ENCODE measurements at places on chromosomes 1 and 21.

- DNase-seq = no peak
These were observed 60.7 kb downstream of the CASZ1 start for GRCh38 chr1:10735563-10736305.

GRCh38 chr1:175154629-175155472 is 37.7 kb downstream of the KIAA0040 start:
- peak; percentile 14 for DNase-seq

DNA sequence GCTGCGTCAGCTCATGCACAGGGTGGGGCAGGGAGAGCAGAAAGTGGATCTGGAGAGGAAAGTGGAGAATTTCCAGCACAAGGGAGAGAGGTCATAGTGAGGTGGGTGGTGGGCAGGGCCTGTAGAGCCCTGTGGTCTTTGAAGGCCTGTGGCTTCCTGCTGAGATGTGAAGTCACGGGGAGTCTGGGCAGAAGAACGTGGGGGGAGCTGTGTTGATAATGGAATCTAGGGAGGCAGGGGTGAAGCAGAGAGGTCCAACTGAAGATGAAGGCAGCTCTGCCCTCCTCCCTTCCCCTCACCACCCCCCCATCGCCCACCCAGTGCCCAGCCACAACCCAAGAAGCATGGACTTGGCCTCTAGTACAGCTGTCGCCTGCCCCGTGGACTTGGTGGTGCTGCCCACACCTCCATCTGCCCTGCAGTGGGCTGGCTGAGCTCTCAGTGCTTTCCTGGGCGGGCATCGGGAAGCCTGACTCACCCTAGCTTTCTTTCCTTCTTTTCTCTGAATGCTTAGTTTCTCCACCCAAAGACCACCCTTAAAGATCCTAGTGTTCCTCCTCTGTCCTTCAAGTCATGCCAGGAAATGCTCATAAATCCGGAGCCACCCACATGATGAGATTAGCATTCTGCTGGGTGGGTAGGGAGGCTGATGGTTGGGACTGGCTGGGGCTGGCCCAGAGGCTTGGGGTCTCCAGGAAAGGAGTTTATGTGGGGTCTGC is 186.1 kb downstream of the TRABD2B start:
- DNase-seq = no peak

DNA sequence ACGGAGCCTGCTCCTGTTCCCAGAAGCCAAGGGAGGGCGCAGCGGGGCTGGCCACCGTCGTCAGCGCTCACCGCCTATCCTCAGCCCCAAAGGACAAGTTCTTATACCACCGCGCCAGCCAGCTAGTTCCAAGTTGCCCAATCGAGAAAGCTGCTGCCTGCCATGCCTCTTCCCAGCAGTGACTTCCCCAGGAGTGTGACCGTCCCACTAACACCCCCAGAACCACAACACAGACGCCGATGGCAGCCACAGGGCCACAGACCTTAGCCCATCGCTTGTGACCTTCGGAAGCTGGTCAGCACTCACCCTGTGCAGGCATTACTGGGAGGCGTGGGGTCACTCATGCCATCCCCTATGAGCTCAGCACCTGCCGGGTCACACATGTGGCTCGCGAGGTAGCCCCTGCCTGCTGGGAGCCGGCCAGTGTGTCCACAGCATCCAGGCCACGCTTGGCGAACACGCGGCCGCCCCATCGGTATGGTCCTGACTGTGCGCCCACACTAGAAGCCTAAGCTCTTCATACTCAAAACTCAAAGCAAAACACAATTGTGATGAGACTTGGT is 20.1 kb downstream of the NADK start:
- no peak for DNase-seq

DNA sequence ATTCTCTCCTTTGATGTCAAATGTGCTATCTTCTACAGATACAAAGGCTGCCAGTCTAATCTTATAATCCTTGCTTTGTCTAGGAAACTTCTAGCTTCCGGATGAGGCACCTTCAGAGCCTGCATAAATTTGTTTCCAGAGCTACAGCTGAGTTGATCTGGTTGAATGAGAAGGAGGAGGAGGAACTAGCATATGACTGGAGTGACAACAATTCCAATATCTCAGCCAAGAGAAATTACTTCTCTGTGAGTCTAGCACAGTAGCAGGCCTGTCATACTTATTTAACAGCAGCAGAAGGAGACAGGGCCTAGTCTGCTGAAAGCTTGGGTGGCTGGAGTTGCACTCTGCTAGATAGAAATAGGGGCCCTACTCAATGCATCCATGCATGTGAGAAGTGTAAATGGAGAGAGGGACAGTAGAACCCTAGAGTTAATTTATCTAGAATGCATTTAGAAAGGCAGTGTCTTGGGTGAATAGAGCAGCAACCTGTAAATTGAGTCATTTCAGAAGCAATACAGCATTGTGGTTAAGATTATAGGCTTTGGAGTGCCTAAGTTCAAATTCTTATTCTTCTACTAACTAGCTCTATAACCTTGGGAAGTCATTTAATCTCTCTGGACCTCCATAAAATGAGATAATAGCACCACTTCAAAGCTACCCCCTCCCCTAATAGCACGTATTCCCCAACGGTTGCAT is 89.0 kb downstream of the MACF1 start:
- no peak for DNase-seq

Measured in NCI-H524 treated with DMSO at 0.1 percent for 48 hours (cell line).